Tibial nerve (tissue), 4 donors: ENCODE measurements at places on chromosomes 6 and 20. TPM values are rescaled to one million over a fixed set of nuclear protein-coding genes. Genes with fewer than 3 reads are reported as not detected.

The RAET1L gene
- total RNA-seq: not detected

The PAX1 gene
- total RNA-seq: not detected

The SLC2A10 gene
- 20.8 TPM for total RNA-seq

The ZSWIM1 gene
- 5.1 TPM for total RNA-seq

The PDRG1 gene
- total RNA-seq: 15.7 TPM

The HLA-DRB5 gene
- total RNA-seq: 56.1 TPM

The CST1 gene
- 11.0 TPM for total RNA-seq

The NCOA5 gene
- 71.4 TPM for total RNA-seq

The SNAI1 gene
- 4.2 TPM for total RNA-seq

The TFAP2B gene
- 1.2 TPM for total RNA-seq

The MED20 gene
- total RNA-seq: 15.0 TPM

The LAMA2 gene
- 203 TPM for total RNA-seq

The COL11A2 gene
- 4.2 TPM for total RNA-seq

The MUCL3 gene
- total RNA-seq: not detected

The CPXM1 gene
- 1.6 TPM for total RNA-seq
